ENCODE measurements at places on chromosomes 1 and 21. TPM values are rescaled to one million over a fixed set of nuclear protein-coding genes. Genes with fewer than 3 reads are reported as not detected.

The C1QC gene
- 31.4 TPM for total RNA-seq

GRCh38 chr1:39269349-39269748, 64.9 kb downstream of the MACF1 start:
- no peak for DNase-seq

- no peak for DNase-seq
Observed at GRCh38 chr1:47106792-47107191, 30.4 kb upstream of the CYP4A22 start.

The GJB3 gene
- 0.28 TPM for total RNA-seq

GRCh38 chr1:53293123-53293522, 34.7 kb downstream of the LRP8 start:
- DNase-seq, result no peak

The TRAF3IP3 gene
- total RNA-seq, result 2.2 TPM

The ACTN2 gene
- 1,486 TPM for total RNA-seq

Measured in right atrium auricular region (tissue), 2 donors.